ENCODE measurements at places on chromosomes 5 and 9.
A peak's percentile ranks its signal among the peaks of the same experiment; 100 is the strongest.

DNA sequence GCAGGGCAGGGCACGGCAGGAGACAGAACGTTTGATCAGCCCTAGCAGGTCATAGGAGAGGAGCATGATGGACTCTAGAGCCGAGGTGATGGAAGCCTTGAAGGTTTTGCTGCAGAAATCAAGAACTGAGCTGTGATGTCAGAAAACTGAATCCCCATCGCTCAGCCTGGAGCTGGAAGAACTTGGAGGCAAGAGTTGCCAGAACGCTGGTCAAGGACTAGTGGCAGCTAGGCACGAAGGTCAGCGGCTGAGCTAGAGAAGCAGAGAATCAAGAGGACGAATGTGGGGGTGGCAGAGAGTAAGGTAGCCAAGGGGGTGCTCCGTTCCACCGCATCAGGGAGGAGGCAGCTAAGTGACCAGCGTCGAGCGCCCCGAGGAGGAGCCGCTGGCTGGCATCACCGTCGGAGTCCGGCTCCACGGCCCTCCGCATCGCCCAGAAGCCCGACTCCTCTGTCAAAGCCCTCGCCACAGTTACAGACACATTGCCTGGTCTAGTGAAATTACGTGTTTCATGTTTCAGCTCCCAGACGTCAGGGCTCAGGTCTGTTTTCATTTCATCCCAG lies 1.2 kb upstream of the GALNT10 start:
- DNase-seq = no peak

DNA sequence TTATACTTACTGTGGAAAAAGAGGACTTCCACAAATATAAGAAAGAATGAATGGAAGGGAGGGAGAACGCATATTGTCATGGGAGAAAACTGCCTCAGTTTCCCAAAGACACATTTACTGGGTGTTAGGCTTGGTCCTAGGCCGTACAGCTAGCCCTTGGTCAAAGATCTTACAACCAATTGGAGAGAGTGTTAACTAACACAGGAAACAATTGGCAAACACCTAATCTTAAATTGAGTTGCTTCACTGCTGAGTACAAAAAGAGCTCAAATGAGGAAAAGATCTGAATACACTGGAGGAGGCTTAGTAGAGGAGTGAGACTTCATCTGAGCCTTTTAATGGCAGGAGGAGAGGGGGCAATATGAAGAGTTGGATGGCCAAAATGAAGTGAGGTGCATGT lies 161.7 kb downstream of the GLIS3 start:
- DNase-seq = no peak

- no peak for DNase-seq
These were observed 637.2 kb upstream of the GRAMD2B start for GRCh38 chr5:125786021-125786420.

DNA sequence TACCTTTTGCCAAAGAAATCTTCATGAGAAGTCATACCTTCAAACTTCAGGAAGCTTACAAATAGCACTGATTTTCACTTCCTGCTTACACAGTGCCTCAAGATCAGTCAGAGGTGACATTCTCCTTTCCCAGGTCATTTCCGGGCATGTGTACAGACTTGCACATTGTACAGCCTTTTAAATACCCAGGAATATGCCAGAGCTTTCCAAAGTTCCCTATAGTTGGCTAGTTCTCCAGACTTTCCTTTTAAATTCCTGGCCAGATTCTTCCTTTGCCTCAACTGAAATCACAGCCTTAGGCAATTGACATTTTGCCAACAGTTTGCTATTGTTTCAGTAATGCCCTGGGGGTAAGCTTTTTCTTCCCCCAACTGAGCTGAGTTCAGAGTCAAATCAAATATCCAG lies 47.2 kb downstream of the RFX3 start:
- DNase-seq = no peak

- DNase-seq = no peak
These were observed 65.0 kb downstream of the MAST4 start for GRCh38 chr5:66661149-66661548.

- DNase-seq = no peak
These were observed 1816.5 kb downstream of the MAT2B start for GRCh38 chr5:165321912-165322311.

DNA sequence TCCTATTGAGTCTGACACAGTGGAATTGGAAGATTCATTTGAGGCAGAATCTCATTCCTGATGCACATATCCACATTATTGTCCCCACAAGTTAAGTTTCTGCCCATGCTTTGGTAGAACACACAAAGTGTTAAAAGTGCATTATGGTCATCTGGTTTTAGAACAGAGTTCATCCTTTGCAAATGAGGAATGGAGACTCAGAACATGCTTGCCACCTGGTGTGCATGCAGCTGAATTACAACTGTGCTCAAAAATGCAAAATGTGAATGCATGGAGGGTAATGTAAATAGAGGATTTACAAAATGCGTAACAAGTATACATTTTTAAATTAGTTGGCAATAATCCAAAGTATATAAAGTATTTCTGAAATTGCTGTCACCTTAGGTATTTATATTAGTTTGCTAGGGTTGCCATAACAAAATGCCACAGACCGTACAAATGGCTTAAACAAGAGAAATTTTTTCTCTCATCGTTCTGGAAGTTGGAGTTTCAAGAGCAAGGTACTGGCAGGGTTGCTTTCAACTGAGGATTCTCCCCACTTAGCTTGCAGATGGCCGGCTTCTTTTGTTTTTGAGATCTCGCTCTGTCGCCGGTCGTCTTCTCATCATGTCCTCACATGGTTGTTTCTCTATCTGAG lies 671.1 kb downstream of the TAF11L14 start:
- DNase-seq = no peak

- DNase-seq = no peak
These were observed 119.1 kb downstream of the C9orf50 start for GRCh38 chr9:129501771-129502319.

GRCh38 chr5:38757451-38758245 lies 88.2 kb upstream of the OSMR start:
- no peak for DNase-seq

DNA sequence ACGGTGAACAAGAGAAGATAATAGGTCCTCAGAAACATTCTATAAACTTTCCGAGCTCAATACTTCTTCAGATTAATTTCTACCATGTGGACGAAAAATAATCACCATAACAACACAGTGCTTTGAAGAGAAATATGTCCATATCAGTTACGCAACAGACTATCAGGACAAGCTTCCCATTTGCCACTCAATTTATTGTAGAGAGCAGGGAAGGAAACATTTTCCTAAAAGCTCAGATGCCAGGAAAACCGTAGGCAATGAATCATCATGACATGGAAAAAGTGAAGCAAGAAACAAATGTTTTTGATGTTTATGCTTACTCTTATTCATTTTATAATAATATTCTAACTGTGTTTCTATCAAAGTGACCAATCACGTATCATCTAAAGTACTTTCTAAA lies 87.6 kb downstream of the S1PR3 start:
- no peak for DNase-seq

GRCh38 chr5:174572591-174572990 lies 151.8 kb upstream of the MSX2 start:
- DNase-seq = no peak

DNA sequence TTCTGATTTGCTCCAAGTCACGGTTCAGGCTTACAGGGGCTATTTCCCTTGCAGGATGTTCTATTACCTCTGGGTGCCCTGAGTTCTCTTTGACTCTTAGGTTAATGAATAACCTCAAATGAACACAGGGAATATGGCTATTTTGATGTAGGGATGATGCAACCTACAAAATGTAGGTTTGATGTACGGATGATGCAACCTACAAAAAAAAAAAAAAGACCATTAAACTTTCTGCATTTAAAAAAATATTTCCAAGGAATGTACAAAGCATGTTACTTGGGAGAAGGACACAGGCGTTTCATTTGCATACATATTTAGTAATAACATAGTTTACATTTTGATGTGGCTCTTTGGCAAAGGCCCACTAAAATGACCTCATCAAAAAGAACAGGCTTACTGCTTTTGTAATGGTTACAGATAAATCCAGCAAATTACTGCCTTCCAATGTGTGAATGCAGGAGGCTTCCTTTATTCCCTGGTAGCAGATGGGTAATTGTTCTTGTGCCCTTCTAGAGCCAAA lies 36.3 kb downstream of the ZNF474 start:
- no peak for DNase-seq

DNA sequence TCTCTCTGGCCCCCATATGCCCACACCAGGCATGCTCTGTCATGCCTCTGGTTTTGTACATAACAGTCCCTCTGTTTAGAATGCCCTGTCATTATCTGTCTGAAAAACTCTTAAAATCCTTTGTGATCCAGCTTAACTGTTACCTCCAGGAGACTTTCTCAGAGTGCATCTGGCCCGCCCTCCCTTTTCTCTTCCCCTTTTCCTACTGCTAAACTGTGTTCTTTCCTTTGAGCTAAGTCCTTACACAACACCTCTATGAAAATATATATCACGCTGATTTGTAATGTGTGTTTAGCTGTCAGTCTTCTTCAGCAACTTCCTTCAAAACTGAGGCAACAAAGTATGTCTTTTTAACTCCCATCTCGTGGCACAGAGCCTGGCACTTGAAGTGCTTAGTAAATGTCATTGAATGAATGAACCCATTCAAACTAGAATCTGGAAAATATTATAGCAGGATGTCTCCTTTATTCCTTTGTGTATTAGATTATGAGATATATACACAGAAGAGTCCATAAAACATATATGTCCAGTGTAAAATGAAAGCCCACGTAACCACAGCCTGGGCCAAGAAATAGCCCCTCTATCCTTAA lies 166.2 kb upstream of the KLF9 start:
- DNase-seq = no peak

DNA sequence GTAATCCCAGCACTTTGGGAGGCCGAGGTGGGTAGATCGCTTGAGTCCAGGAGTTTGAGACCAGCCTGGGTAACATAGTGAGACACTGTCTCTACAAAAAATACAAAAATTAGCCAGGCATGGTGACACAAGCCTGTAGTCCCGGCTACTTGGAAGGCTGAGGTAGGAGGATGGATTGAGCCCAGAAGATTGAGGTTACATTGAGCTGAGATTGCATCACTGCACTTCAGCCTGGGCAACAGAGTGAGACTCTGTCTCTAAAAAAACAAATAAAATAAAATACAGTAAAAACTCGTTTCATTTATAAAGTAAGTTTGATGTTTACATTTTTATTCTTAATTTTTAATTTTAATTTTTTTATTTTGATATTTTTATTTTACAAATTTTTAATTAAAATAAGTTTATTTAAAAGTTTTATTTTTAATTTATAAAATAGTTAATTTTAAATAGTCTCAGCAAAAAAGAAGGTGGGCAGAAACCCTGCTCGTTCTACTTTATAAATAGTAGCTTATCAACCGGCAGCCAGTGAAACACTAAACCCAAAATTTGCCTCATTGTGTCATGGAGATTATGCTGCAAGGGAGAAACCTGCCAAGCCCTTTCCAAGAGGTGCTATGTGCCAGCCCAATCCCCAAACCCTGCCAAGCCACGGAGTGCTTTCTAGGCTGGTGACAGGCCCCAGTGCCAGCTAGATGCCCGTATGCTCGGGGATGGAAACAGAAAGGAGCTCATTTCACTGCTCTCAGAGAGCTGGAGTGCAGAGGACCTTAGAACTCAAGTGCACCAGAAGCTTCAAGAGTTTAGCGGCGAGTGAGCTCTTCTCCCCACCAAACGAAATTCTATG lies 38.9 kb downstream of the SERINC5 start:
- peak; percentile 35 for DNase-seq

DNA sequence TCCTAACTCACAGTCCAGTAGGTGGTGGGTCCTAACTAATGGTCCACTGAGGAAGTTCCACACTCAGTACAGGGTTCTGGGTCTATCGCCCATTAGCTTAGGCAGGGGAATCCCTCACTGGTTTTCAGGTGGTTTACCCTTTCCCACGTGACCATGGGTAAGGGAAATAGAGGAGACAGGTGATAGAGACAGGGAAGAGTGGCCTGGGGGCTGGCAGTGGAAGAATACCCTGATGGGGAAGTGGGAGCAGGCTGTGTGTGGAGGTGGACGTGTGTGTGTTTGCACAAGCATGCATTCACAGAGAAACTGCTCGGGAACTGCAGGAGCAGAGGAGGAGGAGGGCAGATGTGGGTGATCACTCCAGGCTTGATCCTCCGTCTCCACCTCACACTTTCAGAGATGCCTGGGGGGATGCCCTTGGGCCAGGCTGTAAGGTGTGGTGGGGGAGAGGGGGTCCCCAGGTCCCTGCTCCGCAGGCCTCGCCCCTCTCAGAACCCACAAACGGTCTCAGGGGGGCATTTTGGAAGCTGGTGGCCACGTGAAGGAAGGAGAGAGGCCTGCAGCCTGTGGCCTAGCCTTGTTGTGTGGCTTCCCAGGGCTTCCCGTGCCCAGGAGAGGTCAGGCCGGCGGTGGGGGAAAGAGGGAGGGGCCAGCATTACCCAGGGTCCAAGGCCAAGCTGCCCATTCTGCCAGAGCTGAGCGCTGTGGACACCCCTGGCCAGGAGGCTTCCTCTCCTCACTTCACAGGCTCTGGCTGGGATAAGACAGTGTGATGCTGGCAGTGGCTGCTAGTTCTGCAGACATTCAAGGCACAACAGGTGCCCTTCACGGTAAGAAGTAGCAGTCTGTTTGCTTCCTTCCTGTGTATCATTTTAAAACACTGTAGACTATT lies 80.0 kb downstream of the OTULIN start:
- no peak for DNase-seq

- no peak for DNase-seq
These were observed 460.0 kb upstream of the BRINP1 start for GRCh38 chr9:119829186-119829585.

DNA sequence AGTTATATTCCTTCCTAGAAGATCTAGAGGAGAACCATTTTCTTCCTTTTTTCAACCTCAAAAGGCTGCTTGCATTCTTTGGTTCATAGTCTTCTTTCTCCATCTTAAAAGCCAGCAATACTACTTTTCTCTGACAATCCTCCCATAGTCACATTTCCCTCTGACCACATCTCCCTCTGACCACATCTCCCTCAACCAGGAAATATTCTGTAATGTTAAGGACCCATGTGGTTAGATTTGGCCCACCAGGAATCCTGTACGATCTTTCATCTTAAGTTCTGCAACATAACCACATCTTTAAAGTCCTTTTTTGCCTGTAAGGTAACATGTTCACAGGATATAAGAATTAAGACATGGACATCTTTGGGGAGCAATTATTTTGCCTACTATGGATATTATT lies 179.4 kb upstream of the SPEF2 start:
- DNase-seq = no peak

GRCh38 chr9:14312719-14313377 lies 1.1 kb downstream of the NFIB start:
- no peak for DNase-seq

DNA sequence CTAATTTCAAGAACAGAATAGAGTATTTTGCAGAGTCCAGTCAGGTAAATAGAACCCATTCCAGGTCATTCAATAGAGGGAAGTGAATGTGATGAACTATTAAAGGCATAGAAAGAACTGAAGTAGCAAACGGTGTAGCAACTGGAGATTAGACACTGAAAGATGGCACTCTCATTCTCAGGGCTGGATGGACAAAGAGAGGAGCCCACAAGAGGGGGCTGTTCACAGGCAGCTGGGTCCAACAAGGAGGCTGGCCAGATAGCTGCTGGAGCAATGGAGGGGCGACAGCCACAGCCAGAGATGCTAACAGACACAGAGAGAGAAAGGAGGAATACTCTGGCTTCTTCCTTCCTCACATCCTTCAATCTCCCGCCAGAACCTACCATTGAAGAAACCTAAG lies 93.1 kb upstream of the SMARCA2 start:
- no peak for DNase-seq
